ENCODE measurements at places on chromosomes 3 and 15.
A peak's percentile ranks its signal among the peaks of the same experiment; 100 is the strongest.

- DNase-seq, result no peak
These were observed 13.0 kb upstream of the UBR1 start for GRCh38 chr15:43118829-43119228.

GRCh38 chr3:113291572-113291971 lies 80.2 kb downstream of the BOC start:
- DNase-seq, result no peak

DNA sequence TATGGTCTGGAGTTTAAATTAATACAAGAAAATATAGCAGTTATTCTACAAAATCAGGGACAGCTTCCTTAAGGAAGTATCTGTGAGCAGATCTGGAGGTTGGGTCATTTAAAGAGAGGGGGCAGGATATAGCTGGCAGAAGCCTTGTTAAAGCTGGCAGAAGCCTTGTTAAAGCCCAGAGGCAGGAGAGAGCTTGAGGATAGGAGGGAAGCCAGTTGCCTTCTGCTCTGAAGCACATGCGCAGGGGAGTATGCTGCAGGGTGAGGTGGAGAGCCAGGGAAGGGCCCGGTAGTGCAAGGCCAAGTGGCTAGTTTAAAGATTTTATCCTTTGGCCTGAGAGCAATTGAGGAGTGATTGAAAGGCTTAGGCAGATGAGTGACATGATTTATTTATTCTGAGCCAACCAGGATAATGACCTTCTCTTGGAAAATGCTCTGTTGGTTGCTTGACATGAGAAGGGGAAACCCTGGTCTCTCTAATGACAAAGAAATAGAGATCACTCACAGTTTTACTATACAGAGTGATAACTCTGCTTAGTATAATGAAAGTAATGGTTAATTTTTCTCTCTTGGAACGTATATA lies 3.9 kb downstream of the EAF1 start:
- no peak for DNase-seq

DNA sequence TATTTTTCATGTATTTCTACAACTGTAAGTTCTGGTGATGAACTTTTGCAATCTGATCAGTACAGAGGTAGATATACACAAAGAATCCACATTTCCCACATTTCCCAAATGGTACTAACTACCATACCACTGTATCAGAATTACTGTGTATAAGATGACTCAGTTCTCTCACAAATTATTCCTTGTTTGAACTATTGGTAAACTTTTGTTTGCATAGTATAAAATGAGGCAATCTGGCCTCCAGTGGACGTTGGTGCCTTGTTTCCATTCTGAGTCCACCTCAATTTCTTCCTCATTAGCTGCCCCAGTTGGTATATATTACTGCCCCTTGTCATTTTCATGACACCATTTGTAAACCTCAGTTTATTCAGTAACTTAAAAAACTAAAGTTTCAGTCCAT lies 38.5 kb downstream of the SPTSSB start:
- DNase-seq, result no peak

DNA sequence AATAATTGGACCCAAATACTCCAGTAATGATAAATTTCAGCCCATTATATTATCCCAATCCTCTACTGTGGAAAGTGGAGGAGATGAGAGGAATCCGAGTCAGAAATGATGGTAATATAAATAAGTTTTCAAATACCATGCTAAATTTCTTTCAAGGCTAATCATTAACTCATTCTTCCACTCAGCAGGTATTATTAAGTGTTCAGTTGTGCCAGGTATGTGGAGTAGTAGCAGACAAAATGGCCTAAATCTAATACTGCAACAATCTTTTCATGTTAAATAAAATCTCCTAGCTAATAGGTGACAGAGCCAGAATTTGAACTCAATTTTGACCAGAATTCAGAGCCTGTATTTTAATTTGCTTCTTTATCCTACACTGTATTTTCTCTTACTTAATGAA lies 538.6 kb upstream of the ROBO2 start:
- DNase-seq, result no peak

DNA sequence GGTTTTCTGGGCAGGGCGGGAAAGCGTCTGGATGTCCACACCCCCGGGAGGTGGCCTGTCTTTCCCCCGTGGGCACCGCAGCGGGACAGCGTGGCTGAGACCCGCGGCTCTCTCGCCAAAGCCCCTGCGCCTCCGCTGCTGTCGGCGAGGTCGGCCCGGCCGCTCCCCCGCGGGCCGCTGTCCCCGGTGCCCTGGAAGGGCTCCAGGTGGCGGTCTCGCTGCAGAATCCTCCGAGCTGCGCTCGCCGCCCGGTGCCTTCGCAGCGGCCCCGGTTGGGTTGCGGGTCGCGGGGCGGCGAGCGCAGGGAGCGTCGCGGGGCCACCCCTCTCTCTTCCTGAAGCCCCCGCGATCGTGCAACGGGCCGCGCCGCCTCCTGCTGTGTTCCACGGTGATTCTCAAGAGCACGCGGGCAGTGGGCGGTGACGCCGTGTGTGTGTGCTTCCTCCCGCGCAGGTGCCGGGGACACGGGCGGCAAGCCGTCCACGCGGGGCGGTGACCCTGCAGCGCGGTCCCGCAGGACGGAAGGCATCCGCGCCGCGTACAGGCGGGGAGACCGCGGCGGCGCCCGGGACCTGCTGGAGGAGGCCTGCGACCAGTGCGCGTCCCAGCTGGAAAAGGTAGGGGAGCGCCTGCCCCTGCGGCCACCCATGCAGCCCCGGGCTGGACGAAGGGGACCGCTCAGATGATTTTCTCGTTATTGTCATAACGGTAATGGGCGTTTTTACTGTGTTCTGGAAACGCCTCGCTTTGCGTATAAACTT lies 54.4 kb downstream of the LRRK1 start:
- no peak for DNase-seq

DNA sequence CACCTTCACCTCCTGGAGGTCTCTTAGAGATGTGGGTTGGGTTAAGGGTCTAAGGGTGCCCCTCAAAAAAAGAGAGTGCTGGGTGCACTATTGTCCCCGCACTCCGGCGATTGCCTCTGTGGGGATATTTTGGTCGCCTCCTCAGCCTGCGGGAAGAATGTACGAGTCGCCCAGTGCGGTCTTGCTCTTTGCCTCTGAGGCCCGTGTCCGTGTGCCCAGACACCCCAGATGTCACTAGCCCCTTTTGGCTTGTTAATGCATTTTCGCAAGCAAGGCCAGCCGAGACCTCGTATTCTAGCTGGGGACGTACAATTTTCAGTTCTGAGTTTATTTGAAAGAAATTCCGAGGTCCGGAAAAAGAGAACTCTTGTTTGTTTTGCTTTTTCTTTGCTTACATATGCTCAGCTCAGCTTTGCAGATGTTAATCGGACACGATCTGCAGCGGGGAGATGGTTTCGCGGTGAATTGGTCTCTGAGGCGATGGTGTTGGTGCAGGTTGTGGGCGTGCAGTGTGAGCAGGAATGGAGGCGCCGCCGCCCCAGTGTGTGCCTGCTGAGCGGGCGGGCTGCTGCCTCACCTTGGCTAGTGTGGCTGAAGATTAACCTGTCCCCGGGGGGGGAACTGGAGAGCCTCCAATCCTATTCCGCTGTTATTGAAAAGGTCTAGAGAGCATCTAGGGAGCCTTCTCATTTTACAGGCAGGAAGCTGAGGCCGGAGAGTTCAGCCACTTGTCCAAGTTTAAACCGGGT lies 1.4 kb downstream of the ST6GAL1 start:
- peak; percentile 39 for DNase-seq

DNA sequence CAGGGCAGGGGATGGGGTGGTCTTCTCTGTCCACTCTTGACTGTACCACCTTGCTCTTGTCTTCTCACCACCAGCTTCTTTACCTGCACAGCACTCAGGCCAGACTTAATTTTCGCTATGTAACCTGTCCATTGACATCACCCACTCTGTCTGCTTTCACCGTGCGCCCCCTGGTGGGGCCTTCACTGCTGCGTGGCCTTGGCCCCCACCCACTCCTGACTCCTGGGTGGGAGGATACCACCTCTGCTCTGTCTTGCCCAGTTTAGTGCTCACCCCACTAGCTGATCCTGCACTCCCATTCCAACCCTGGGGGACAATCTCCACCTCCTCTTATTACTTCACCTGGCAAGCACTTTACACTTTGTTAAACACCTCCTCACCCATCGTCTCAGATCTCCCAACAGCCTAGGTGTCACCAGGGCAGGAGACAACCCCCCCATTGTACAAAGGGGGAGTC lies 17.7 kb downstream of the PTH1R start:
- peak; percentile 6 for DNase-seq

DNA sequence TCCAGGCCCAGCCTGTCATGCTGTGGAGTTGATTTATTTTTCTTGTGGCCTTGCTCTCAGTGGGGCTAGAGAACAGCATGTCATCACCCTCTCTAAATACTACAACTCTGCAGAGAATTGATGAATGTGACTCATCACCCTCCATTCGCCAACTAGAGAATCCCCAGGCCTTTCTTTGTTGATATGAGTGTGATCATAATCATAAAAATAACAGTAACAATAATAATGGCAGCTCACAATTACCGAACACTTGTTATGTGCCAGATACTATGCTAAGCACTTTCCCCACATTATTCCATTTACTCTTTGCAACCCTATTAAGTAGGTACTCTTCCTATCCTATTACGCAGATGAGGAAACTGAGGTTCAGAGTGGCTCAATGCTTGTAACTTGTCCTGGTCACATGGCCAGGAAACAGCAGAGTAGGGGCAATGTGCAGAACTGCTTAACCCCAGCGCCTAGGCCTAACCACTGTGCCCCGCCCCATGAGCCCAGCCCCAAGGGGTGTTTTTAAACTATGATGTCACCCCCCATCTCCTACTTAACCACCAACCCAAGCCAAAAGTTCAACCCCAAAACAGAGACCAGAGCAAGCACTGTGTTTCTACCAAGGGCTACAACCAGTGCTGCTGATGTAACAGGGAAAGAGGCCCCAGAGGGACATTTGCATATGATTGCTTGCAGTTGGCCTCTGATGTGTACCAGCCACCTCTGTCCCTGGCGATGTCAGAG lies 104.5 kb downstream of the ADCY5 start:
- DNase-seq, result no peak

DNA sequence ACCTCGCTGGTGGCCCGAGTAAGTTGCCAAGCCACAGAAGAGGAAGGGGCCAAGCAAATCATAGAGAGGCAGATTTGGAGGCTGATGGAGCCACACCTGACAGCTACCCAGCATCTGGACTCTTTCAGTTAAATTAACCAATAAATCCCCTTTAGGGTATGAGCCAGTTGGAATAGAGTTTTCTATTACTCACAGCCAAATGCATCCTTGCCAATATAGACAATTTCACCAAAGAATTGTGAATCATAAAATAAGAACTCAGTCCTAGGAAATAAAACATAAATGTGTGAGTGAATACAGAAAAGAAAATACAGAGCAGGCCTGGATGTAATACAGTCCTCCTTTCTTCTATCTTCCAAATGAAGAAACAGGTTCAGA lies 161.6 kb upstream of the ANKRD28 start:
- DNase-seq, result no peak

GRCh38 chr3:114310695-114311094 lies 16.9 kb downstream of the TIGIT start:
- DNase-seq, result no peak

DNA sequence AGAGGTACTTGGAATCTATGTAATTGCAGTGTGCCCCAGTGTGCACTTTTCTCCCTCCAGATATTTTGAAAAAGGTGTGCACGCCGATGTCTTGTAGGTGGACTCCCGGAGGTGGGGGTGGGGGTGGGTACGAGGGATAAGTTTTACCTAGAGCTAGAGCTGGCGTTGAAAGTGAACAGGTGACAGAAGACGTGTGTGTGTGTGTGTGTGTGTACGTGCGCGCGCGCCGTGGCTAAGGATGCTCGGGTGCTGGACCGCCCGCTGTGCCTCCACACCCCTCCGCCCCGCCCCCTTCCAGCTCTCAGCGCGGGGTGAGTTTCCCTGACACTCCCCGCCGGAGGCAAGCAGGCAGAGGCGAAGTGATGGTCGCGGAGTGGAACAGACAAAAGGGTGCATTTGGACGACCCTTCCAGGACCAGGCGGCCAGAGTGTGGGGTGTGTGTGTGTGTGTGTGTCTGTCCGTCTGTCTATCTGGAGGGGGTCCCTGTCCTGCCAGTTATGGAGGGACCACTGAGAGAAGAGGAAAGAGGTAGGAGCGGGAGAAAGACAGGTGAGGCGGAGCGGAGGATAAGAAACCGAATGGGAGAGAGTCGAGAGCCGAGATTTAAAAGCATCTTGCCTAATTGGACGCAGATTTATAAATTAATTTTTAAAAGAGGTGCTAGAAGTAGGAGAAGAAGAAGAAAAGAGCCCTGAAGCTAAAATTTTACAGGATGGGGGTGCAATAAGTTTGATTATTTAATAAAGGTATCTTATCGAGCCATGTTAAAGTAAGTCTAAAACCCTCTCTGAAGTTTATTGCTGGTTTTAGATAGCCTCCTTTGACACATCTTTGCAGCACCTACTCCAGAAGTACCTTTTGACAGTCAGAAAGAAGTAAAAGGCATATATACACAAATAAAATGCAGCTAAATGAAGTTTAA lies 335.8 kb upstream of the THRB start:
- DNase-seq, result no peak

DNA sequence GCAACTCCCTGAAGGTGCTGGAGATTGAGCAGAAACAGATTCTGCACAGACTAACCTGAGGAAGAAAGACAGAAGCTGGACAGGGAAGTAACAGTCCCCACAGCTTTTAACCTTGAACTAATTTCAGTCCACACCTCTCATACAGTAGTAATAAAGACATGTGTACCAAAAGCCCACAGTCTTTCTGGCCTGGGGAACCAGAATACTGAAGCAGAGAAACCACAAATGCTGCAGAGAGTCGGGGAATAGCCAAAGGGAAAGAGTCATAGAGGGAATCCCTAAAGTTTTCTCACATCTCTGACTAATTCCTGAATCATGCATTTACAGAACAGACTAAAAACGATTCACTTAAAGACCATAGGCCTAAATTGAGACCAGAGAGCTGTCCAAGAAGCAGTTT lies 503.4 kb upstream of the NECTIN3 start:
- DNase-seq, result no peak

All from NCI-H2227 treated with DMSO at 0.1 percent for 48 hours (cell line).